Hematopoietic multipotent progenitor cell treated with erythropoietin and hydrocortisone succinate and interleukin-3 and kit ligand, for 15 days (in vitro differentiated cells): ENCODE measurements at places on chromosomes 5 and 9.
A peak's percentile ranks its signal among the peaks of the same experiment; 100 is the strongest.

DNA sequence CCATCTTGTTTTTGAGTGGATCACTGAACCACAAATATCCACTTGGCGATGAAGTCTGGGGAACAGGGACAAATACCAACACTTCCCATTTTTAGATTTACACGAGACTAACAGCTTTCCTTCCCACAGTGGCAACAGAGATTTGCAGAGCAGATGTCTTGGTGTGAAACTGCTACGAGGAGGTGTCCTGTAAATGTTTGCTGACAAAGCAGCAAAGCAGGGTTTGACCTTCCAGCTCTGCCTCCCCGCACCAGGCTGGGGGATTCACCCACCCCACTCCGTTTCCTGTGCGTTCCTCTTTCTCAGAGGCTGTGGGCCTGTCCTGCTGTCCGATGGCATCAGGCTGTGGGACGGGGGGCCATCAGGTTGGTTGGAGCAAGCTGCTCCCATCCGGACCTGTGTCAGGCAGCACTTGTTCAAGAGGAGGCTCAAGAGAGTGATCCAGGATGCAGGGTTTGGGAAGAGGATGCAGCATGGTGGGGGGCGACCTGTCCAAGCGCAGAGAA, 693 bp upstream of the RGS3 start:
- no peak for DNase-seq

DNA sequence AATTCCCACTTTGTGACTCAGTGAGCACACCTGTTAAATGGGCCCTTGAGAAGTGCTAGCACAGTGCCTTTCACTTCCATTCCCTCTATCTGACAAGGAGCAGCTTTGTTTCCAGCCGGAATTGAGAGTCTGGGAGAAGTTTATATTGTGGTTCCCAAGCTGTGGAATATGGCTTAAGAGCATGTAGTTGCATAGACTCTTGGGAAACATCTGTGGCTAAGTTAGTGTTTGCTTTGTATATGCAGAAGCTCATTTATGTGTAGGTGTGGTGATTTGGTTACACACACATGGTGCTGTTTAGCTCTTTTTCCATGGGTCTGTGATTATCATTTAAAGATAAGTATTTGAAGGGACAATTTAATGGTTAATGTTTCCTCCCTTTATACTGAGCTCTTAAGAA, 110.5 kb upstream of the HMHB1 start:
- no peak for DNase-seq

- DNase-seq, result no peak
Measured at GRCh38 chr5:178436326-178436940, 153.8 kb downstream of the COL23A1 start.

- DNase-seq, result peak; percentile 21
Measured at GRCh38 chr9:89477811-89478630, 19.9 kb downstream of the SEMA4D start.

- no peak for DNase-seq
Measured at GRCh38 chr9:34328500-34328986, 525 bp downstream of the KIF24 start.

DNA sequence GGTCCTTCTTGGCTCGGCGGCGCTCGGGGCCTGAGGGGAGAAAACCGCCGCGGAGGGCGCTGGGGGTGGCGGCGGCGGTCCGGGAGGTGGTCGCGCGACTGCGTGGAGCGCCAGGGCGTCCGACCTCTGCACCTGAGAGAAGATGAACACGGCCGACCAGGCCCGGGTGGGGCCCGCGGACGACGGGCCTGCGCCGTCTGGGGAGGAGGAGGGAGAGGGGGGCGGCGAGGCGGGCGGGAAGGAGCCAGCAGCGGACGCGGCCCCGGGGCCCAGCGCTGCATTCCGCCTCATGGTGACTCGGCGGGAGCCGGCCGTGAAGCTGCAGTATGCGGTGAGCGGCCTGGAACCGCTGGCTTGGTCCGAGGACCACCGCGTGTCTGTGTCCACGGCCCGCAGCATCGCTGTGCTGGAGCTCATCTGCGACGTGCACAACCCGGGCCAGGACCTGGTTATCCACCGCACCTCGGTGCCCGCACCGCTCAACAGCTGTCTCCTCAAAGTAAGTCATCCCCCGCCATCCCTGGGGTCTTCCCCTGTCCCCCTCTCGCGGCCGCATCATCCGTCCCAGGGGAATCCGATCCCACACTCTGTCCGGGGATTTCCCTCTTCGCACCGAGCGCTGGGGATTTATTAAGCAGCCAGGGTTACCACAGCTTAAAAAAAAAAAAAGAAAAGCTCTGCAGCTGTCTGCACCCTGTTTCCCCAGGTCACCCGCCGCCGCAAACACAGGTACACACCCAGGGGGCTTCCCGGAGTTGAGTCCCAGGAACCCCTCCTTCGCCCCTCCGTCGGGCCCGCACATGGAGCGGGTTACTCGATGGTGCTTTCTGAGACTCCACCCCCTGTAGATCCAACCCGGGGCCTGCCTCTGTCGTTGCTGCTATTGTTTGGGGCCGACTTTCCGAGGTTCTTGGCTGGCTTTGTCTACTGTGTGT, at the start of gene GTF3C4:
TSS of gene GTF3C4 (plus strand) at position 8 of the 935 bp plus-strand sequence. CDS start at position 143, 135 bp downstream.
- peak; percentile 10 for DNase-seq

- DNase-seq, result no peak
Measured at GRCh38 chr5:150345716-150346115, 11.8 kb upstream of the TCOF1 start.

DNA sequence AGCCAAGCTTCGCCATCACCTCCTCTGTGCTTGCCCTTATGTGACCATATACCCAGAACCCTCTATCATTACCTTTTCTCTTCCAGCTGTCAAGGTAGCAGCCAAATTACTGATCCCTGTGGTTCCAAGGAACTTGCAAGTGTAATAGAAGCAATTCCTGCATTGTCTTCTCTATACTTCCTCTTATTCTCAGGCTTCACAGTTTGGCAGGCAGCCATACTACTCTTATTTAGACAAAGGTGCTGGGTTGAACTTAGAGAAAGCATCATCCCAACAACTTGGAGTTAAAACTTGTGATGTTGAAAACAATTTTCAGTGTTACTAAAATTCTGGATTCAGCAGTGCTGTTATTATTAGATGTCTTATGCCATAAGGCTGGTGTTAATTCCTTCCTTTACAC, 93.2 kb downstream of the NLN start:
- no peak for DNase-seq
